ENCODE measurements at places on chromosomes 4 and X. TPM values are rescaled to one million over a fixed set of nuclear protein-coding genes. Genes with fewer than 3 reads are reported as not detected.

The ADH6 gene
- not detected for total RNA-seq

The PDE6B gene
- 4.5 TPM for total RNA-seq

The BST1 gene
- 14.3 TPM for total RNA-seq

The ATP2B3 gene
- 0.08 TPM for total RNA-seq

The FAM184B gene
- 0.27 TPM for total RNA-seq

The ADH1A gene
- total RNA-seq, result not detected

The SLITRK4 gene
- 1.5 TPM for total RNA-seq

The ATP1B4 gene
- total RNA-seq, result not detected

The AMOT gene
- total RNA-seq, result 9.4 TPM

The PCDH10 gene
- 10.3 TPM for total RNA-seq

The PHOX2B gene
- total RNA-seq, result not detected

The CSAG3 gene
- 11.0 TPM for total RNA-seq

The SCD5 gene
- total RNA-seq, result 4.3 TPM

The ETDC gene
- not detected for total RNA-seq

The RNF212 gene
- total RNA-seq, result not detected

The TRIM61 gene
- not detected for total RNA-seq

The PLXNB3 gene
- total RNA-seq, result 33.5 TPM

The IL3RA gene
- not detected for total RNA-seq

The INTU gene
- total RNA-seq, result 1.9 TPM

The CSN2 gene
- not detected for total RNA-seq

The LETM1 gene
- total RNA-seq, result 112 TPM

The CLCN4 gene
- 3.1 TPM for total RNA-seq

The PPARGC1A gene
- total RNA-seq, result 0.45 TPM
